ENCODE measurements at places on chromosomes 11 and 22. TPM values are rescaled to one million over a fixed set of nuclear protein-coding genes. Genes with fewer than 3 reads are reported as not detected.

The ARSA gene
- total RNA-seq: 19.1 TPM

GRCh38 chr11:12691473-12691872, 17.3 kb downstream of the TEAD1 start:
- no peak for DNase-seq

DNA sequence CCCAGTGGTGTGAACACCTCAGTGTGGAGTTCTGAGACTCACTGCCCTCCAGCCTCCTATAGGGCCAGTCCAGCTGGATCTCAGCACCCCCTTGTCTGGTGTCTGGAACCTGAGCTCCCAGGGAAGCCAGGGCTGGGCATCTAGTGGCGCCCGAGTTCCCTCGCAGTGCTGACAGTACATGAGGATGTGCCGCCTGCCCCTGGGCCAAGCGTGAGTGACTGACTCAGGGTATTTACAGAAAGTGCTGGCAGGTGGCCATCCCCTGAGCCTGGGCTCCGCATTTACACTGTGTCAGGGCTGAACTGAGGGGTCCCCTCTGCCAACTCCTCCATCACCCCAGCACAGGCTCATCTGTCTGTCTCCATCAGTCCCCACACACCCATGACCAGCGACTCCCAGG, 185.3 kb downstream of the BRD1 start:
- no peak for DNase-seq

The HOATZ gene
- total RNA-seq: not detected

DNA sequence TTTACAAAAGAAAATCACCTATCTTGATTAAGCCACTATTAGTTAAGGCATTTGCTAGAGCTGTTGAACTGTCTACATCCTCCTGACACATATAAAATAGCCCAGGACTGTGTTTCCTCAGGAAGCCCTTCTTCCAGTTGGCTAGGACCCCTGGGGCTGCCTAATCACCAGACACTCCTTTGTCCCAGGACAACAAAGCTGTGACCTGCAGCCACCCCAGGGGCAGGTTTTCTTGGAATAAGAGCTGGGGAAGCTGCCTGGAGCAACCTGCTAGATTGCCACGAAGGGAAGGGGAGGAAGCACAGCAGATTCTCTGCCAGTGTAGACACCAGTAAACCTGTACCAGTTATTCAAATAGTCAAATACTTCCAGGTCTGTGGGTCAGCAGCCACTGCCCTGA, 17.6 kb downstream of the CHST1 start:
- no peak for DNase-seq

GRCh38 chr11:45877845-45878244, 7.6 kb upstream of the MAPK8IP1 start:
- no peak for DNase-seq

GRCh38 chr11:44351898-44352498, 42.1 kb upstream of the ALX4 start:
- DNase-seq: no peak

GRCh38 chr11:59614277-59615119, 1.1 kb downstream of the OSBP start:
- DNase-seq: no peak

DNA sequence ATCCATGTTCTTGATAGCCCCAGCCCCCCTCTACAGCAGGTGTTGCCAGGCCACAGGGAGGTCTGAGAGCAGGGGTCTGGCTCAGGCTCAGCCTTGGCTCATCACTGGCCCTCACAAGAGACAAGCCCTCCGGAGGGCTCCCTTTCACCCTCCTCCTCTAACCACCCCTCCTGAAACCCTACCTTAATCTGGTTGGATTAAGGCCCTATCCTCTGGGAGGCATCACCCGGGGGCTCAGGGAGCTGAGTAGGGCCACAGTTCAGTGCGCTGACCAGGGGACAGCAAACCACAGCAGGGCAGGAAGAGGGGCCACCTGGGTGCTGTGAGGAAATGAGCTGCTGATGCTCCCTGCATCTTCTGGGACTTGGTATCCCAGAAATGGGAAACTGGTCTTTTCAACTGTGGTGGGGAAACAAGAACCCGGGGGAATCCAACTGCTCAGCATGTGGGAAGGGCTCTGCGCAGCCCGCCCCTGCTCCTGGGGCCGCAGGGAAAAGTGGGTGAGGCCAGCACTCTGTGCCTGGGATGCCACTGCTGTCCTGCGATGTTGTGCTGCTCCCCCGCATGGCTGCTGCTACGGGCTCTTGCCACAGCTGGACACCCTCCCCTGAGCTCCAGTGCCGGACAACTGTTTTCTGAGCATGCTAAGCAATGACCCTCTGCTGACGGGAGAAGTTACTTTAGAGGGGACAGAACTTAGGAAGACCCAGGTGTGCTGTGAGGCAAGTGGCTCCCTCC, 17.5 kb downstream of the ADORA2A start:
- peak; percentile 38 for DNase-seq

The FXYD6 gene
- total RNA-seq: 34.6 TPM

The C2CD3 gene
- 9.1 TPM for total RNA-seq

The CYTH4 gene
- 7.0 TPM for total RNA-seq
